ENCODE measurements at places on chromosomes 2 and 18.

GRCh38 chr2:118222672-118223421, 134.6 kb downstream of the INSIG2 start:
- DNase-seq = no peak

GRCh38 chr18:26714739-26715138, 150.8 kb downstream of the AQP4 start:
- no peak for DNase-seq

- DNase-seq = no peak
These were observed 16.1 kb upstream of the PDK1 start for GRCh38 chr2:172539767-172540166.

- no peak for DNase-seq
These were observed 6.5 kb upstream of the ACTG2 start for GRCh38 chr2:73886357-73886756.

- DNase-seq = no peak
These were observed 22.1 kb downstream of the FIGN start for GRCh38 chr2:163713534-163714311.

DNA sequence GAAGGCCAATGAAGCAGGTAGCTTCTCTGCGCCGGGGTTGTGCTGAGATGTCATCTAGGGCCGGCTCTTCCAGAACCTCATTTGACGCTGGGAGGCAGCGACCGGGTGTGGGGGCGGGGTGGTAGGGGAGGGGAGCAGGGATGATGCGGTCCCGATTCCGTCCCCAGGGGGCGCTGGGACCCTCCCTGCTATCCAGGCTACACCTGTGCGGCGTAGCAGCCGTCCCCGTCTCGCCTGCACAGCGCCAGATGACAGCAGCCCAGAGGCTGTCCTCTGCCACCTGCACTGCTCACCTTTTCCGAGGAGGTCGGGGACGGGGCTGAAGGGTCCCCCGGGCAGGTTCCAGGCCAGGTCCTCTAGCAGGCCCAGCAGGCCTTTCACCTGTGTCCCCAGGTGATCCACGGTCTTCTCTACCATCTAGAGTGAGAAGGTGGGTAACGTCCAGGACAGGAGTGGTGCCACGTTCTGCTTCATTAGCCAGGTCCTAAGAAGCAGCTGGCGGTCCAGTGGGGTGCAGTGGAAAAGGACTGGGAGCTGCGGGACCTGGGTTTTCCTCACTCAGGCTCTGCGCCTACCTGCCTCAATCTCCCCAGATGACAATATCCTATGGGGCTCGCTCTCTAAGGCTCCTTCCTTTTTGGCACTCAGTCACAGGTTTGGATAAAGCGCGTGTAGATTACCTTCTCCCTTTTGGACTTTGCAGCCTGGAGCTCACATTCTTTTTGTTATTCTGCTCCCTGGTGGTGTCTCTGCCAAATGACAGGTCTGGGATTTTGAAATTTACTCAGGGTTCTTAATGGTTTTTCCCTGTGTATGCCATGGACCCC, 56.0 kb upstream of the RAB6C start:
- DNase-seq = no peak

GRCh38 chr2:56889738-56890137, 705.9 kb downstream of the CCDC85A start:
- DNase-seq = no peak

DNA sequence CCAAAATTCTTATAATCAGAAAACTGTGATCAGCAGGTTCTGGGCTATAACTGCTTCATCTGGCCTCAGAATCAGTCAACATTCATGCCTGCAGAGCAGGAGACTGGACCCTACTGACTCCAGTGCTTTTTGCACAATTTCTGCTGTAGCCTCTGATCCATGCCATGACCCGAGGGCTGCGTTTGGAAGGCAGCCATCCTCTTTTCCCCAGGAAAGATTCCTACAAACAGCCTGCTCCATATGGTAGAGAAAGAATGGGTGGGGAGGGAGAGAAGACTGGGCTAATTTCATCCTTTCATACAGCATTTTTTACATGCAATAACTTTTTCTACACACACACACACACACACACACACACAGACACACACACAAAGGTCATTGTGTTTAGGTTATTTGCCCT, 133.0 kb upstream of the MMADHC start:
- DNase-seq = no peak

GRCh38 chr2:18154259-18154658, 275.8 kb downstream of the KCNS3 start:
- DNase-seq = peak; percentile 12

DNA sequence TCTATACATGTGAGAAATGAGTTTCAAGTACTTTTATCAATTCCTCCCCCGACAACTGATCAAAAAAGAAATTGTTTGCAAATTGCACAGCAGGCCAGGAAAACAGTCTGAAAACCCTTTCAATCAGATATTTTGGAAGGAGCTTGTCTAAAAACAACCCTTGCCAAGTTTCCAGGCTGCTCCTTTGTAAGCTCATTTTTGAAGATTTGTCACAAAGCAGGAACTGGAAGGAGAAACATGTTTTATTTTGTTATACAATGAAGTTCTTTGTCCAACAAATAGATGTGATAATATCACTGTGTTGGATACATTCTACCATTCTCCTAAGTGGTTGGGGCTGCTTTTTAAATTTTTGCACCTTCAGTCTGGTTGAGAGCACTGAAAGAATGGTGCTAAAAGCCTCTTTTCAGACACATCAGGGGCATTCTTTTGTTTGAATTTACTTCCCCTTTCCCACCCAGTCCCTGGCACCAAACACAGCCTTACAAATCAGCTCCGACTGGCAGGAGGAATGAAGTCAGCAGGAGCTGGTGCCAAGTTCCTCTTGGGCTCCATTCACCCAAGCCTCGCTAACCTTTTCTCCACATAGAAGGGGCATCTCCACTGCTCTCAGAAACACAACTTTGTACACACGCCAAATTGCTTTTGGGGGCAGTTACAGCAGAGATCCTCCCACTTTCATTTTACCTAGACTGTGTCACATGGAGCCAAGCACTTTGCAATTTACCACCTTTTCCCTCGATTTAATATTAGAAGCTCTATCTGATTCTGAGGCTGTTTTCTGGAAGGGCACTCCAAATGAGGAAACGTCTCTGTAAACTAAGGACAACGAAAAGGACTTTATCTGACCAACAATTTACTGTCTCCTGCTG, 88.0 kb downstream of the C1D start:
- DNase-seq = no peak

GRCh38 chr18:68703326-68703725, 11.6 kb downstream of the TMX3 start:
- DNase-seq = no peak

DNA sequence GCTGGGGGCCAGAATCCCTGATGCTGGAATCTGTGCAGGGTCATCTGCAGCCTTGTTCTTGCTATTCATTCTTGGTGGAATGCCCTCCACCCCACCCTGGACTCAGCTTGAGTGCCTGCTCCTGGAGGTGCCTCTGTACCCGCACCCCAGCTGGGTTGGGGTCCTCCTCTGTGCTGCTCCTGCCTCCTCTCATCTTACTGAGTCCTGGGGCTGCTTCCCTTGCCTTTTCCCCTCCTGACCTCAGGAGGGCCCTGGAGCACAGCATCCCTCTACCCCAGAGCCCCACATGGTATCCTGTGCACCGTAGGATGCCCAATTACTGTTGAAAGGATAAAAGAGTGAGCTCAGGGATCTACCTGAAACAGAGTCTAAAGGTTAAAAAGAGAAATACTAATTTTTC, 81.6 kb downstream of the CIB4 start:
- no peak for DNase-seq

DNA sequence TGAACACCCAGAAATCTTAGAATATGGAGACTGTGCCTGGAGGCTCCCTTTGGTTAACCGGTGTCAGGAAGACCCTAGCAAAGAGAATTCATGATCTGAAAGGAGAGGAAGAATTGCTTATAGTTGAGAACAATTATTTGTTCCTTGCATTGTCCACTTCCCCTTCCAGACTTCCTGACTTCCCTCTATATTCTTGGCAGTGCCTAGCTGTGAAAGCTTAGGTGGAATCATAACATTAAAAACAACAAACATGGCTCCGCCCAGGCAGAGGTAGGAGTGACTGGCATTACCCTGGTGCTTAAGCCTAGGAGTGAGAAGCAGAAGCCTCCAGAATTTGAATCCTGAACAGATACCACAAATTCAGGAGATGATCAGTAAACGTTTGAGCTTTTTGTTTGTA, 1.9 kb downstream of the TTL start:
- no peak for DNase-seq

GRCh38 chr2:237864940-237865622, 5.7 kb downstream of the RAMP1 start:
- no peak for DNase-seq

- DNase-seq = no peak
These were observed 28.9 kb upstream of the TOGARAM2 start for GRCh38 chr2:28951910-28952835.

DNA sequence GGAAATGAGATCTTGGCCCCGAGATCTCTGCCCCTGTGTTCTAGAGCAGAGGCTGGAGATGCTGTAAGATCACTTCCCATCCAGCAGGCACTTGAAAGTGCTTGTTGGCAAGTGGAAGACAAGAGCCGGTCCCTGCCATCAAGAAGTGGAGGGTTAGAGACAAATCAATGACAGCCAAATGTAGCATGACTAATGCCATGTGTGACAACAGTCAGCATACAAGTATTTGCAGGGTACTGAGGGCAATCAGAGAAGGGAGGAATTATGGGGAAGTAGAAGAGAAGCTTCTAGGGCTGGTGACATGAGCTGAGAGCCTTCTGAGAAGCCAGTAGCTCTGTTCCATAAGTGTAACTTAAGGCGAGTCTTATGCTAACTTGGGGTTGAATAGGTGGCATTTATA, 58.6 kb downstream of the TMEM17 start:
- DNase-seq = no peak

GRCh38 chr2:127404466-127405254, 13.6 kb upstream of the PROC start:
- DNase-seq = no peak

DNA sequence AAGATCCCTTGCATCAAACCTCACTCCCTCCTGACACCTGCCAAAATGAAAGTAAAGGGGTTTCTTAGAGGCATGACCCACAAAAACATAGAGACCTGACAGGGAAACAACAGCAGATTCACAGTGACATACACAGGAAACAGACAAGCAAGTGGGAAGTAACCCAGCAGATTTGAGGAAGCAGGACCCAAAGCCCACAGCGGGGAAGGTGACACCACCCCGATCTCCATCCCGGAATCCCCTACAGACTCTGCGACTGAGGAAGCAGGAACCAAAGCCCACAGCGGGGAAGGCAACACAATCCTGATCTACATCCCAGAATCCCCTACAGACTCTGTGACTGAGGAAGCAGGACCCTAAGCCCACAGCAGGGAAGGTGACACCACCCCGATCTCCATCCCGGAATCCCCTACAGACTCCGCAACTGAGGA, 21.6 kb downstream of the CIB4 start:
- DNase-seq = no peak

DNA sequence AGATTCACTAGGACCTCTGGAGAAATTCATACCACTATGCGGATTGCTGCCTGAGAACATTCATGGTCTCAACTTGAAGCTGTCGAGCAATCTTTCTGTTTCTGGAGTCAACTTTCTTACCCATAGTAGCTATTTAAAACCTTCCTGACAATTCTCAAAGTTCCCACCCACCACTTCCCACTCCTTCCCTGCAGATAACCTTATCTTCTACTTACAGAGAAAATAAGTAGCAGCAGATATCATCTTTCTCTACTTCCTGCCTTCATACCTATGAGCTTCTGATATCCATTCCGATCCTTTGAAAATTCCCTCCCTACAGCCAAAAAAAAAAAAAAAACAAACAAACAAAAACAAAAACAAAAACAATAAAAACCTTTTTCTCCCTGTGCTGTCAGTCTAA, 81.2 kb upstream of the CYRIA start:
- no peak for DNase-seq

- DNase-seq = no peak
These were observed 1.1 kb downstream of the HIBCH start for GRCh38 chr2:190318514-190318913.

DNA sequence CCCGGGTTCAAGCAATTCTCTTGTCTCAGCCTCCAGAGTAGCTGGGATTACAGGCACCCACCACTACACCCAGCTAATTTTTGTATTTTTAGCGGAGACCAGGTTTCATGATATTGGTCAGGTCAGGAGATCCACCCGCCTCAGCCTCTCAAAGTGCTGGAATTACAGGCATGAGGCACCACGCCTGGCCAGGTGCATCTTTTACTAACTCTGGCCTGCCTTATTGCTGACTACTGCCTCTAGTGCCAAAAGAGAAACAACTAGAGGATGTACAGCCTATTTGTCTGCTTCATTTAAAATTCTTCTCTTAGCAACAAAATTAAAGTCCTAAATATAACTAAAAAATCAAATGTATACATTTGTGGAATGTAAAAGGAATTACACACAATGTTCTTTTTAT, 115.4 kb downstream of the BMPR2 start:
- DNase-seq = no peak

GRCh38 chr2:179037807-179038206, 12.1 kb downstream of the CCDC141 start:
- DNase-seq = no peak

GRCh38 chr2:53252115-53252514, 515.5 kb upstream of the CHAC2 start:
- DNase-seq = no peak

GRCh38 chr18:27447451-27447881, 262.4 kb upstream of the CHST9 start:
- no peak for DNase-seq

GRCh38 chr2:161709428-161709827, 85.2 kb downstream of the SLC4A10 start:
- no peak for DNase-seq

DNA sequence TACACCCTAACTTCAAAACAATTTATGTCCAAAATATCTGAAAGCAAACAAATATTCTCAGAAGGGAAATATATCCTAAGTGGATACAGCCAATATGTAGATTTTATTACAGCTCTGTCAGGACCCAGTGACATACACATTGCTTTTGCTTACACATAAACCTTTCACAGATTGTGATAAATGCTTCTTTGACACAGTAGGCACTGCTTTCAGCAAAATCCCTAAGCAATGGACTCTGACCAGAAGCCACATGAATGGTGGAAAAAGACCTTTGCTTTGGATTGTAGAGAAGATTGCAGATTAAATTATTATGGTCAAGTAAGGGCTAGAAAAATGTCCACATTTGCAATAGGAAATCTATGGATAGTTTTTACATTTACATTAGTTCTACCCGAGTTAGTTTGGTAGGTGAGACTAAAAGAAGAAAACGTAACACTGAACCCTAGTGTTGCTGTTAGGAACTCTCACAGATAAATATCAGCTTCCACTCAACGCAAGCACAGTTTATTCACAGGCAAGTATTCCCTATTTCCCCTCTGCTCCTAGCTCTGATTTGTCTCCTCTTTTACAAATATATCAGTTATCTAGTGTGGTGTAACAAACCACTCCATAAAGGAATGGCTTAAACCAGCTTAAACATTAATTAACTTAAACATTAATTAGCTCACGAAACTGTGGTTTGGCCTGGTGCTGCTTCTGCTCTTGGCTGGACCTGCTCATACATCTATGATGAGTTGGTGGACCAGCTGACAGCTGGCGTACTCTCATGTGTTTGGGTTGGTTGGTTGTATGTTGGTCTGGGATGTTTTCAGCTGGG, 23.6 kb upstream of the SERPINE2 start:
- no peak for DNase-seq

- DNase-seq = no peak
These were observed 1.4 kb upstream of the CTNNA2 start for GRCh38 chr2:79511320-79511951.

Data from epithelial cell of prostate (primary cell).